Upper lobe of left lung (tissue), 6 donors: ENCODE measurements at places on chromosomes 1 and 21. TPM values are rescaled to one million over a fixed set of nuclear protein-coding genes. Genes with fewer than 3 reads are reported as not detected.

GRCh38 chr1:210882414-210883221, 251.3 kb downstream of the KCNH1 start:
- no peaks in the 10 kb centered on the region for H3K27me3 ChIP-seq
- no peak for DNase-seq
- no peaks in the 10 kb centered on the region for H3K36me3 ChIP-seq
- no peak overlapping the region for H3K4me3 ChIP-seq
- no peaks in the 10 kb centered on the region for H3K4me1 ChIP-seq

DNA sequence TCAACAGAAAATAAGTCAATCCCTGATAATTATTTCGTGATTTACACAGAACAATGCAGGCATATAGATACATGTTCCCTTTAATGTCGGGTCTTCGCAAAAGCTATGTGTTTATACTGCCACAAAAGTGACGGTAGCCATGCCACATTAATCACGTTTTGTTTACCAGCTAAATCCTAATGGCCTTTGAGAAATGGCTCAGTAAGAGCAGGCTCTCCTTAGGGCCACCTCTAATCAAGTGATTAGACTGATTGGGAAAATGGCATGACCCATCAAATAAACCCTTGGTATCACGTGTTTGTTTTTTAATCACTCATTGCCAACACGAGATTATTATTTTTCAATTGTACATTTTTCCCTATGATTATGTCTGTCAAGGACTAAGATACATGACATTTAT, 102.0 kb upstream of the USP25 start:
- H3K27me3 ChIP-seq = no peaks in the 10 kb centered on the region
- H3K27ac ChIP-seq = no peak overlapping the region
- no peaks in the 10 kb centered on the region for H3K36me3 ChIP-seq
- no peak for DNase-seq

DNA sequence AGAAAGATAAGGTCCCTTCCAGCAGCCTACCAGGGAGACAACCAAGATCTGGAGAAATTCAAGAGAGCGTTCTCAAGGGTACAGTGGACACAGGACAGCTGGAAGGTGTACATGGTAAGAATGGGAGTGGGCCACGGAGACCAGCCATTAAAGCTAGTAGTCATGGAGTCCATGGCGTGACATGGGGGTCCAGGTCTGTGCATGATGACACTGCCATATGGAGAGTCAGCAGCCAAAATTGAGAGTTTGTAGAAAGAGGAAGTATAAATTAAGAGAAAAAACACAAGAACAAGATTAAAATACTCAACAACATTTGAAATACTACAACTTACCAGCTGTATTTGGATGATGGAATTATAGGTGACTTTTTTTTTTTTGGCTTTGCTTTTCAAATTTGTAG, 7.9 kb upstream of the LORICRIN start:
- no peak for DNase-seq
- no peak overlapping the region for H3K4me3 ChIP-seq
- no peaks in the 10 kb centered on the region for H3K36me3 ChIP-seq
- no peaks in the 10 kb centered on the region for H3K4me1 ChIP-seq

- no peaks in the 10 kb centered on the region for H3K36me3 ChIP-seq
- H3K27ac ChIP-seq = no peak overlapping the region
- peaks cover 8% of the 10 kb centered on the region for H3K4me1 ChIP-seq
- H3K4me3 ChIP-seq = no peak overlapping the region
Observed at GRCh38 chr1:35297886-35298285, 29.4 kb downstream of the ZMYM4 start.

GRCh38 chr1:236120721-236121153, 21.6 kb upstream of the GPR137B start:
- H3K27ac ChIP-seq = no peak overlapping the region
- no peak for DNase-seq
- H3K4me1 ChIP-seq = no peaks in the 10 kb centered on the region
- H3K27me3 ChIP-seq = no peaks in the 10 kb centered on the region
- no peak overlapping the region for H3K4me3 ChIP-seq

GRCh38 chr1:38872401-38873026, 634 bp downstream of the MYCBP start:
- peaks cover 17% of the 10 kb centered on the region for H3K4me1 ChIP-seq
- no peaks in the 10 kb centered on the region for H3K27me3 ChIP-seq
- H3K27ac ChIP-seq = peak overlapping the region; percentile 15
- H3K36me3 ChIP-seq = no peaks in the 10 kb centered on the region
- H3K4me3 ChIP-seq = peak overlapping the region; percentile 97
- DNase-seq = peak; percentile 26

- no peaks in the 10 kb centered on the region for H3K4me1 ChIP-seq
- H3K27me3 ChIP-seq = no peaks in the 10 kb centered on the region
- H3K27ac ChIP-seq = no peak overlapping the region
- no peak for DNase-seq
Observed at GRCh38 chr21:38039841-38040240, 123.6 kb upstream of the KCNJ6 start.

DNA sequence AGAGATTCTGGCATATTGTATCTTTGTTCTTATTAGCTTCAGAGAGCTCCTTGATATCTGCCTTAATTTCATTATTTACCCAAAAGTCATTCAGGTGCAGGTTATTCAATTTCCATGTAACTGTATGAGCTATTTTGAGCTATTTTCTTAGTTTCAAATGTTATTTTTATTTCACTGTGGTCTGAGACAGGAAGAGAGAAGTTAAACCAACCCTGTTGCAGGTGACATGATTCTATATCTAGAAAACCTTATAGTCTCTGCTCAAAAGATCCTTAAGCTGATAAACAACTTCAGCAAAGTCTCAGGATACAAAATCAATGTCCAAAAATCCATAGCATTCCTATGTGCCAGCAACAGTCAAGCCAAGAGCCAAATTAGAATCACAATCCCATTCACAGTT, 1644.0 kb upstream of the B3GALT2 start:
- no peaks in the 10 kb centered on the region for H3K36me3 ChIP-seq
- H3K4me3 ChIP-seq = no peak overlapping the region
- H3K27me3 ChIP-seq = no peaks in the 10 kb centered on the region
- H3K4me1 ChIP-seq = no peaks in the 10 kb centered on the region
- no peak for DNase-seq

Gene S1PR1
- 62.5 TPM for total RNA-seq

Gene SEMA4A
- 65.9 TPM for total RNA-seq

Gene DARS2
- 19.1 TPM for total RNA-seq

Gene SYT14
- not detected for total RNA-seq

Gene LENEP
- not detected for total RNA-seq
